ENCODE measurements at places on chromosomes 2 and 18.

DNA sequence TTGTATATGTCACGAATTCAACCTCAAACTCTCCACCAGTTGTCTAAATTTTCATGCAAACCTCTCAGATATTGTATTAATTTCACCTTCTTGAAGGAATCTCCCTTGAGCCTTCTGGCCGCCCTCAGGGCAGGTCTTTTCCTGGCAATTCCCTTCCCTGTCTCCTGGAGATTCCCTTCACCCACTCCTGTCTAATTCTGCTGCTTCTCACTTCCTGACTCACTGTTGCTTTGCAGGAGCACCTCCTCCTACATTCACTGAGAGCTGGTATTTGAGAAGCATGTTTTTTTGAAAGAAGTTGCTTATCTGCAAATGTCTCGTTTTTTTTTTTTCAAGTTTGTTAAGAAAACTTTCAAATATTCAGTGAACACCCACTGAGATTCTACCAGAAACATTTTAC, 79.9 kb upstream of the OTOS start:
- DNase-seq: no peak

DNA sequence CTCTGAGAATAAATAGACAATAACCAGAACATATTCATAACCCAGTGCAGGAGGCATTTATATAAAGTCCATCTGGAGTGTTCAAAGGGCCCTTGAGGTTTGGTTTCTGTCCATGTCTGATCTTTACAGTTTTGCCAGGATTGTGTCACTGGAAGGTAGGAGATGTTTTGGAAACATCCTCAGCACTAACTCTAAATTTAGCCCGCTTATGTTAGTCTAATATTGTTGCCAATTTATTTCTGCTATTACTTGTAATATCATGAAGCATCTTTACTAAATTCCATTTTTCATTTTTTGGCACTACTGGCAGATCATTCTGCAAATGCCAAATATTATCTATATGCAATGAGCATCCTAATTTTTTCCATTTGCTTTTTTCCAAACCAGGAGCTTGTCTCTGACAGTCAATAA, 22.4 kb upstream of the REV1 start:
- no peak for DNase-seq

GRCh38 chr2:184769023-184769422, 170.7 kb downstream of the ZNF804A start:
- DNase-seq: no peak

GRCh38 chr2:101638181-101638711, 59.3 kb upstream of the MAP4K4 start:
- no peak for DNase-seq

GRCh38 chr2:196591004-196591403, 48.5 kb upstream of the CCDC150 start:
- DNase-seq: no peak

DNA sequence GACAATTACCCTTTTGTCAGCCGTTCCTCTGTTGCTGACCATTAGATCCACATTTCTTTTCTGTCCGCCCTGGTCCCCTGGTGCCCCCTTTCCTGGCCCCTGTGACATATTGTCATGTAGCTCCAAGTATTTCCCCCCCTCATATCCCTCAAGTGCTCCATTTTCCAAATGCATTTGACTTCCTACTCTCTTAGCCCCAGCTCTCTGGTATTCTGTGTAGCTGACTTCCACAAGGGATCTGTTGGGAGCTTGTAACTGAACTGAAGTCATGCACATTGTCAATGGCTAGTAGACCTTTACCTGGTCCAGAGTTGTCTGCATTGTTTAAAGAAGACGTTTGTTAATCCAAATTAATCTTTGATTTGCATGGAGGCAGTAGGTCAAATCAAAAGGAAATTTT, 34.8 kb downstream of the LIPG start:
- no peak for DNase-seq

DNA sequence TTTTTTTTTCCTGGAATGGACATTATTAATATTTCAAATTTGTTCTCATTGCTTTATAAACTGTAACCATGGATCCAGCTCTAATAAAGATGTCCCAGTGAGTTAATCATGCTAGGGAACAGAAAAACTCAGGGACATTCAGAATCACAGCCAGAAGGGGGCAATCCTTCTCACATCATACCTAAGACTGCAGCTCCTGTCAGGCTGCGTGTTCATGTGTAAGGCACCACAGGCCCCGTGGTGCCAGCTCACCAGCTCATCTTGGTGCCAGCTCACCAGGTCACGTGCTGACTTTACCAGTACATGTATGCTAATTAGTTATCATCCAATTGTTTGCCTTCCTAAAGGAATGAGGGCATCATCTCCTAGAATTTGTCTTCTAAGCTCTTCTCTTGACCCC, 84.7 kb upstream of the NEDD4L start:
- DNase-seq: no peak

DNA sequence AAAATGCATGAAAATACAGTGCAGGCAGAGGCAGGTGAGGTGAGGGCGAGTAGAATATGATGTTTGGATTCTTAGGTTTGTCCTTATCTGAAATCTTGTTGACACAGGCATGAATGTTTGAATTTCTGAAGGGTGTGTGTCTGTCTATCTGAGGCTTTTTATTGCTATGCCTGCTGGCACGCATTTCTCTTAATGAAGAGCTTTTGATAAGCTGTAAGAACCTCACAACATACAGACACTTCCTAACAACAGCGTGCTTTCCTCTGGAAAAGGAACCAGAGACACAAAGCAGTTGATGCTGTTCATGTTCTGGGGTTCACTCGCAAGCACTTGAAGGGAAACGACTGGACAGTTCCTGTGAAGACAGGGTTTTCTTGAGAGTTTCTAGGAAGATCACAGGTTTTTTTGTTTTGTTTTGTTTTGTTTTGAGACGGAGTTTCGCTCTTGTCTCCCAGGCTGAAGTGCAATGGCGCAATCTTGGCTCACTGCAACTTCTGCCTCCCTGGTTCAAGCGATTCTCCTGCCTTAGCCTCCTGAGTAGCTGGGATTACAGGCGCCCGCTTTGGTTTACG, 33.3 kb upstream of the CABLES1 start:
- no peak for DNase-seq

DNA sequence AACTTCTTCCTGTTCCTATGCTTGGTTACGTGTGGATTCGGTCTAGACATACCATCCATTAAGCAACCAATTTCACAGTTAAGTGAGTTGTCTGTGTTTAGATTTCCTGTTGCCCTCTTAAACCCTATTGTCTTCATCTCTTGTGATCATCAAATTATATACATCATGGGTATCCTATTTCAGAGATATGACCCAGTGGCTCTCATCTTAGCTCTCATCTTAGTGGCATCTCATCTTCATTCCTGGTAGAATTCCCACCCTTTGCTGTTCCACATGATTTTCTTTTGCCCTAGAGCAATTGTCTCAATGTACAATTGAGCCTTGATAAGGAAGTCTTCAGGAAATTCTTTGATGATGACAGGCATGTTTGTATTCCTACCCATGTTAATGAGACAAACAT, 29.4 kb upstream of the FN1 start:
- DNase-seq: no peak

GRCh38 chr2:137050949-137051348, 285.6 kb downstream of the THSD7B start:
- DNase-seq: no peak

GRCh38 chr2:224838335-224838734, 122.2 kb upstream of the CCDC195 start:
- DNase-seq: no peak

DNA sequence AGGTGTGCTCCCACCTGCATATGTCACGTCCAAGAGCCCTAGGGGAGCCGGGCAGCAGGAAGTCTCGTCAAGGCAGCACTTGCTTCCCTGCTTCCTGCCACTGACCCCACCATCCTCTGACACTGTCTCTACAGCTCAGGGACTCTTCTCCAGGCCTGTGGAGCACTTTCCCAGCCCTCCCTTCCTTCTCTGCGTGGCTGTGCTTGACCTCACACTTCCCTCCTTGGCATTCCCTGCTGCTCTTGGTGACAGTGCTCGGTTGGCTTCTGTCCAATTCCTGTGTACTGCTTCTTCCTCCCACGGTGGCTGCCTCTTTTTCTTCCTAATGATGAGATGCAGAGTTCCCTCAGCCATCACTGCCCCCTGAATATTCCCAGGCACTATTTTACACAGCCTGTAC, 2.8 kb downstream of the CIDEA start:
- DNase-seq: no peak

DNA sequence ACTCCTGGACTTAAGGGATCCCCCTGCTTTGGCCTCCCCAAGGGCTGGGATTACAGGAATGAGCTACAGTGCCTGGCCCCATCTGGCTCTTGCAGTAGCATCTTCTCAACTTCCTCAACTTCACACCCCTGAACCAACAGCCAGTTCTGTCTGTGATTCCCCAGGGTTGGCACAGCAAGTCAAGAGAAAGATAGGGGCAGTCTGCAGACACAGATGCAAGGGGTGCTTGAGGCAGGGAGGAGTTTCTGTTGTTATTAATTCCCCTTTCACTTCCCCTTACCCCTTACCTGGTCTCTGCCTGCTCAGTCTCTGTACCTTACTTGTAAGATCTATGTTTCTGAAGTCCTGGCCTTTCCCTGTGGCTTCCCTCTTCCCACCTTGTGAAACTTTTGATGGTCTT, 54.1 kb upstream of the MEX3C start:
- no peak for DNase-seq

GRCh38 chr2:3602553-3603339, 7.8 kb downstream of the COLEC11 start:
- DNase-seq: no peak

DNA sequence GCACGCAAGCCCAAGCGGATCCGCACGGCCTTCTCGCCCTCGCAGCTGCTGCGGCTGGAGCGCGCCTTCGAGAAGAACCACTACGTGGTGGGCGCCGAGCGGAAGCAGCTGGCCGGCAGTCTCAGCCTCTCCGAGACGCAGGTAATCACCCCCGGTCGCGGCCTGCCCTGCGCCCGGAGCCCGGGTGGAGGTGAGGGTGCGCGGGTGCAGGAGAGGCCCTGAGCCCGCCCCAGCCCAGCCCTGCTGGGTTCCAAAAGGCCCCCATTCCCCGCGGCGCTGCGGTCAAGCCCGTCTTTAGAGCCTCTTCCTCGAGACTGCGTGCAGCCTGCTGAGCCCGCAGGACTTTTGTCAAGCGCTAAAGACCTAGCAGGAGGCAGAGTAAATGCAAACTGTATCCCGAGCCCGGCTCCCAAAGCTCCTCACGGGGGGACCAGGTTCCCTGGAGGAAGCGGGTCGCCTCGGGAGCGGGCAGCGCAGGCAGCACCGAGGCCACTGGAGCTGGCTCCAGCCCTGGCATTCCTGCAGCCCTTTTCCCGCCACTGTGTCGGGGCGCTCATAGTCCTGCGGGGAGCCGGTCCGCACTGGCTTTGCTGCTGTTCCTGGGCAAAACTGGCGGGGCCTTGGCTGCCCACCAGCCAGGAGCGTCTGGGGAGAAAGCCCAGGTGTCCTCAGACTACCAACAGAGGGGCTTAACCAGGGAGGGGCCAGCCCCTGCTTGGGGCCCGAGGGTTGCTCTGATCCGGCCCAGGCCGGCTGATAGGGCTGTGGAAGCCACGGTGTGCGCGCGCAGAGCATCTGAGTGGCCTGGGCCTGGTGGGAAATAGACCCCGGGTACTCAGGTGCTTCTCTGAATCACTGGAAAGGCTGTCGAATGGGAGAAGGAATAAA, 7.3 kb downstream of the EMX1 start:
- no peak for DNase-seq

DNA sequence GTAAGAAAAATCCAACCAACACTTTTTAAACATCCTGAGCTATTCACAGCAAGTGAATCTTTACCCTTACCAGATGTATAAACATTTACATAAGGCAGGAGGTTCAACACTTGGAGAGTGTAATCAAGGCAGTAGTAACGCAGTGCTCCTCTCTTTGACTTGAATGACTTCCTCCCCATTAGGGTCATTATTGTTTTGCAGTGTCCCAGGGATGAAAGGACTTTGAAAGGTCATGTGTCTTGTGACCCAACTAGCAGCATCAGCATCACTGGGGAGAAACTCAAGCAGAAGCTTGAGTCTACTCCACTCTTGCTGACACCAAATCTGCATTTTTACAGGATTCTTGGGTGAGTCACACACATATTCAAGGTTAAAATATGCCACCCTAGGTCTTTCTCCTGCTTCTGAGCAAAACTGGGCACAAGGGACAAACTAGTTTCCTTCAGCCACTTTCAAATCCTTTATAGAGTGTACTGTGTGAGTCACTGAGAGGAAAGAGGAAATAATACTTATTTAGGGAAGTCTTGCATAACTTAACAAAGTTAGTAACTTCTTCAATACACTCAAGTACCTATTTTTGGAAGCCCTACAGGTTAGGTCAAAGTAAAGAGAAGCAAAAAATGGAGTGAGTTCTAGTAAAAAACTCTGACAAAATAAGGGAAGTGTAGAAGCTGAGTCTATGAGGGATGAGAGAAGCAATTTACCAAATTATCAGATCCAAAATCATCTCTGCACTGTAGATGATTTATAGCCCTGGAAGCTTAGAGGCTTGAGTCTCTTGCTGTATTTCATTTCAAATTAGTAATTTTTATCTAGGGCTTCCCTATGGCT, 51.0 kb upstream of the EML4 start:
- no peak for DNase-seq

GRCh38 chr2:157905092-157905491, 29.0 kb upstream of the ACVR1 start:
- no peak for DNase-seq

- DNase-seq: no peak
These were observed 232.6 kb upstream of the SKOR2 start for GRCh38 chr18:47484068-47484467.
